ENCODE measurements at places on chromosomes 11 and 22. TPM values are rescaled to one million over a fixed set of nuclear protein-coding genes. Genes with fewer than 3 reads are reported as not detected.

Gene SLC22A9
- total RNA-seq: not detected

- H3K36me3 ChIP-seq: no peaks in the 10 kb centered on the region
- H3K27me3 ChIP-seq: no peaks in the 10 kb centered on the region
- H3K4me1 ChIP-seq: no peaks in the 10 kb centered on the region
- no peak overlapping the region for H3K4me3 ChIP-seq
- no peak for DNase-seq
- H3K27ac ChIP-seq: no peak overlapping the region
Observed at GRCh38 chr11:110160016-110160415, 66.8 kb downstream of the ZC3H12C start.

Gene ANKRD13D
- total RNA-seq: 41.3 TPM

DNA sequence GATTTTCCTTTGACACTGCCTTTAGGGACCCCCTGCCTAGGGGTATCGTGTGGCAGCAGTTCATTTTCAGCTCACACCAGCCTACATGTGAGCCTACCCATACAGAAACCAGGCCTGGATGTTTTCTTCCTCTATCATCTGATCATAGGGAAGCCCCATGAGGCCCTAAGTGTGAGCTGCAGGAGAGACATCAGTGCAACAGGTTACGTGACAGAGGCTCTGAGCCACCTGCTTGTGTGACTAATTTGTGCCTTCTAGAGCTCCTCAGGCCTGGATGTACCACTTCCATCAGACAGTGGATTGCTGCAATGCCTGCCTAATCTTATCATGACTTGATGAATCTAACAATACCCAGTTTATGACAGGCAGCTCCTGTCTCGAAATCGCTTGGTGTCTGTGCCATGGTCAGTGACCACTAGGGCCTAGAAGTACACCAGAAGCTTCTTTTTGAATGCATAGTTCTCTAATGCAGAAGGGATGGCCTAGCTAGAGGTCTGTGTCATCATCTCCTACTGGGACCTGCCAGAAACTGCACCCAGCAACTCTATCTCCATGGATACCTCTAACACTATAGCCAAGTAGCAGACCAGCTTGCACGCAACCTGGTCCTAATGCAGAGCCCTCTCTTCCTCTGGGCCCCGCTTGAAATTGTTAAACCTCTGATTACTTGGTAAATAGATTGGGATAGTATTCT lies 109.7 kb upstream of the CLPB start:
- no peaks in the 10 kb centered on the region for H3K4me1 ChIP-seq
- H3K36me3 ChIP-seq: no peaks in the 10 kb centered on the region
- H3K27me3 ChIP-seq: no peaks in the 10 kb centered on the region

Gene ZBTB16
- total RNA-seq: 94.6 TPM

GRCh38 chr11:72088076-72088808 lies 7.6 kb downstream of the LRRC51 start:
- no peaks in the 10 kb centered on the region for H3K36me3 ChIP-seq
- no peaks in the 10 kb centered on the region for H3K4me1 ChIP-seq
- no peak overlapping the region for H3K27ac ChIP-seq
- H3K27me3 ChIP-seq: no peaks in the 10 kb centered on the region
- H3K4me3 ChIP-seq: no peak overlapping the region
- no peak for DNase-seq

DNA sequence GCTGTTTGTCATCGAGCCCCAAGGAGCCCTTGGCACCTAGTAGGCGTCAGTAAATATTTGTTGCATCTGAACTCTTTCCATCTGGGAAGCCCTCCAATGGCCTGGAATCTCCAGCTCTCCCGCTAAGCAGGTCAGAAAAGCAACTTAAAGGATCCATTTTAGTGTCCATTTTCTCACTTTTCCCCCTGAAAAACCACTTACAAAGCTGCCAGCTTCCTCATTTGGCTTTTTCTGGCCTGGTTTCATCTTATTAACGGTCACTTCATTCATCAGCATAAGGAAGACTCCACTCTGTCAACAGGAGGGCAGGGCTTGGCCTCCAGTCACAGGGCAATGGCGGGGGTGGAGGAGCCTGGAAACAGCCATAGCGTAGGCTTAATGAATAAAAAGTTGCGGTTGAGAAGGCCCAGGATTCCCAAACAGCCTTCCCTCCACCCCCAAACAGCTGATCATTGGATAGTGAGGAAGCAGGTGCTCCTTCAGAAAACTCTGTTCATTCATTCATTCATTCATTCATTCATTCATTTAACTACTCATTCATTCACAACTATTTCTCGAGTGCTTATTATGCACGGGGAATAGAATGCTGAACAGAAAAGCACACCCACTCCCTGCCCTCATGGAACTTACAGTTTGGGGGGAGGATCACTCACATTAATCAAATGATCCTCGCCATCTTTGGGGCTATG lies 104.5 kb upstream of the RCN1 start:
- H3K36me3 ChIP-seq: no peaks in the 10 kb centered on the region
- no peak for DNase-seq
- H3K27me3 ChIP-seq: no peaks in the 10 kb centered on the region
- H3K4me1 ChIP-seq: no peaks in the 10 kb centered on the region
- no peak overlapping the region for H3K4me3 ChIP-seq
- H3K27ac ChIP-seq: no peak overlapping the region

- H3K27me3 ChIP-seq: no peaks in the 10 kb centered on the region
- no peak overlapping the region for H3K4me3 ChIP-seq
- H3K4me1 ChIP-seq: no peaks in the 10 kb centered on the region
- no peak overlapping the region for H3K27ac ChIP-seq
- no peak for DNase-seq
Observed at GRCh38 chr11:1163911-1164735, 6.4 kb downstream of the MUC5AC start.

DNA sequence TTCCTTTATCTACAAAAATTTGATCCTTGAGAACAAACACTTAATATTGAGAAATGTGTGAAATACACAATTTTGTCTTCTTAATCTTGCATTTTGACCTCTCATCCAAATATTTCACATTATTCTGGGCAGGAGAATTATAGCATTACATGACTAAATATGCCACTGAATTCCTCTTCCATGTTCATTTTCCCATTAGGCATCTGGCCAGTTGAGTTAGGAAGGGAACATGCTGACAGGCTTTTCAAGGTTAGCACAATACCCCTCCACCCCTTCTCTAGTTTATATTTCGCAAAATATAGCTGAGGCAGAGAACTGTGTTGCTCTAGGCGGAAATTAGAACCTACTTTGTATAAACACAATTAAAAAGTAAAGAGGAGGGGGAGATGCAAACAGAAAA lies 271.7 kb upstream of the ZC3H12C start:
- H3K36me3 ChIP-seq: no peaks in the 10 kb centered on the region
- no peak overlapping the region for H3K4me3 ChIP-seq
- DNase-seq: no peak
- H3K27me3 ChIP-seq: no peaks in the 10 kb centered on the region
- no peak overlapping the region for H3K27ac ChIP-seq
- no peaks in the 10 kb centered on the region for H3K4me1 ChIP-seq
